ENCODE measurements at places on chromosomes 11 and 22.

- no peak for DNase-seq
Observed at GRCh38 chr22:47335958-47336357, 573.5 kb downstream of the TBC1D22A start.

DNA sequence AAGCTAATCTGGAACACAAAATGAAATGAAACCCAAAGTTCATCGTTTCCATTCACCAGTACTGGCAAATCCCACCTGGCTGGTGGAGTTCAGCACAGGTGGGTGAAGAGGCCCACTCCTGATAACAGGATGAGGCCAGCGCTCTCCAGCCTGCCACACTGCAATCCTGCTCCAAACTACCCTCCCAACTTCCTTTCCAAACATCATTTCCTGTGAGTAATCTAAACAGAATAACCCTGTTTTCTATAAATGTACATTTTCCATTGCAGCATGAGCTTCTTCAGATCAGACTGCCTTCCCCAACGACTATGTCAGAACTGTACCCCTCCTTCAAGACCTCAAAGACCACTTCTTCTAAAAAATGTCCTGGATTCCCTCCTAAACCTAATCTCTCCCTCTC lies 15.9 kb upstream of the NFRKB start:
- no peak for DNase-seq

GRCh38 chr22:22721681-22722354 lies 77.4 kb downstream of the GGTLC2 start:
- DNase-seq, result peak; percentile 80

GRCh38 chr11:67010296-67010905 lies 12.5 kb upstream of the SYT12 start:
- no peak for DNase-seq

GRCh38 chr22:39254789-39255298 lies 10.1 kb upstream of the PDGFB start:
- DNase-seq, result no peak

DNA sequence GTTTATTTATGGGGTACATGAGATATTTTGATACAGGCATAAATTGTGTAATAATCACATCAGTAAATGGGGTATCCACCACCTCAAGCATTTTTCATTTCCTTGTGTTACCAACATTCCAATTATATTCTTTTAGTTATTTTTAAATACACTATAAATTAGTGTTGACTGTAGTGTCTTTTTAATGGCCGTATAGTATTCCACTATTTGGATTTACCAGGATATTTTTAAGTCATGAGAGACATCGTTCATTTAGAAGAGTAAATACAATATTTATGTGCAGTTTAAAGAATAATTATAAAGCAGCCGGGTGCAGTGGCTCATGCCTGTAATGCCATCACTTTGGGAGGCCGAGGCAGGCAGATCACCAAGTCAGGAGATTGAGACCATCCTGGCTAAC lies 6.2 kb upstream of the SPI1 start:
- no peak for DNase-seq

DNA sequence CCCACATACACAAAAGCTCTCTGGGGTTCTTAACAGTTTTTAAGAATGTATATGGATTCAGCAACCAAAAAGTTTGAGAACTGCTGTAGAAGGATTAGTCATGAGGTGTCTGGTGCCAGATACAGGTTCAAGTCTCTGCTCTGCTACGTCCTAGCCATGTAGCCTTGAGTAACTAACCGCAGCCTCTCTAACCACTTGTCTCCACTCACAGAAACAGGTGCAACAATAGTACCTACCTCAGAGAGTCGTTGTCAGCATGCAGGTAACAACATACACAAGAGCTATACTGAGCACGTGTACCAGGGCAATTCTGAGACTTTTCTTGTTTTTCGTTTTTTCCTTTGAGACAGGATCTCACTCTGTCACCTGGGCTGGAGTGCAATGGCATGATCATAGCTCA lies 26.9 kb downstream of the CBX7 start:
- no peak for DNase-seq

DNA sequence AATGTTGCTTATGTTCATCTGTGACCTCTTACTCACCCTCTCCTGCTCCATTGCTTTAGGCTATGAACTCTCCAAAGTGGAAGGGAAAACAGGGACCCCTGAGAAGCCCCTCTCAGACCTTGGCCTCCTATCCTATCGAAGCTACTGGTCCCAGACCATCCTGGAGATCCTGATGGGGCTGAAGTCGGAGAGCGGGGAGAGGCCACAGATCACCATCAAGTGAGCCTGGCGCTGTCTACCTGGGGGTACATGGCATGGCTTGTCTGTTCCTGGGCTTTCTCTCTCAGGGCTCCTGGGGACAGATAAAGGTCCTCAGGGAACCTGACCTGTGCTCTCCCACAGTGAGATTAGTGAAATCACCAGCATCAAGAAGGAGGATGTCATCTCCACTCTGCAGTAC lies 2.1 kb downstream of the RNASEH2C start:
- DNase-seq, result no peak

GRCh38 chr11:15146271-15147003 lies 31.7 kb downstream of the INSC start:
- DNase-seq, result no peak

GRCh38 chr22:44026066-44026629 lies 2.0 kb downstream of the PARVB start:
- DNase-seq, result no peak

- peak; percentile 41 for DNase-seq
Observed at GRCh38 chr11:11798586-11799438, 43.0 kb upstream of the USP47 start.

GRCh38 chr11:126918556-126918955 lies 82.0 kb downstream of the KIRREL3 start:
- no peak for DNase-seq

DNA sequence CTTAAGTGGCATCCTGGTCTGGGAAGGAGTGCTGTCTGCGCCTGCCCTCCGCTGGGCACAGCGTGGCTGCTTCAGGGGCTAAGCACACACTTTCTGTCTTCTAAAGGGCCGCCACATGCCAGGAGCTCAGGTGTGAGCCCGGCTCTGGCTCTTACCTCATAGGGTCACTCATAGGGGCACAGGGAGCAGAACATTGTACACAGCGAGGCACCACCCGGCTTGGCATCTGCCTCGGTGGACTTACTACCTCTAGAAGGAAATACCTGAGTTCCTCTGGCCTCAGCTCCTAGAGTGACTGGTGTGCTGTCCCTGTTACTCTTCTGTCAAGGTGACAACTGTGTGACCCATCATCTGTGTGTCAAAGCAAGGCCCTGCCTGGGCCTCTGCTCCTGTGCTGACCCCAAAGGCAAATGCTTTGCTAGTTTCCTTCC lies 13.4 kb downstream of the NEAT1 start:
- no peak for DNase-seq

DNA sequence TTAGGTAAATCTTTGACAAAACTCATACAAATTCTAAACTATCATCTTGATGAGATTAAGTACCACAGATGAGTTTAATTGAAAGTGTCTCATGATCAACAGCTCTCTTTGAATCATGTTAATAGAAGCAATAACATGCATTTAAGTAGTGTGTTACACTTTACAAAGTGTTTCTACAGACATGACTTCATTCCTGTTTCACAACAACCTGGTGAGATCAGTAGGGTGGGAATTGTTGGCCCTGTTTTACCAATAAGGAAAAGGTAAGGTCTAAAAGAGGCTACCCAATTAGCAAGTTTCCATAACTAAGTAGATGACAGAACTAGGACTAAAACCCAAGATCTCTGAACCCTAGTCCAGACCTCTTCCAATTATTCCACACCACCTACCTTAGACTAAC lies 12.7 kb upstream of the PRSS23 start:
- no peak for DNase-seq

DNA sequence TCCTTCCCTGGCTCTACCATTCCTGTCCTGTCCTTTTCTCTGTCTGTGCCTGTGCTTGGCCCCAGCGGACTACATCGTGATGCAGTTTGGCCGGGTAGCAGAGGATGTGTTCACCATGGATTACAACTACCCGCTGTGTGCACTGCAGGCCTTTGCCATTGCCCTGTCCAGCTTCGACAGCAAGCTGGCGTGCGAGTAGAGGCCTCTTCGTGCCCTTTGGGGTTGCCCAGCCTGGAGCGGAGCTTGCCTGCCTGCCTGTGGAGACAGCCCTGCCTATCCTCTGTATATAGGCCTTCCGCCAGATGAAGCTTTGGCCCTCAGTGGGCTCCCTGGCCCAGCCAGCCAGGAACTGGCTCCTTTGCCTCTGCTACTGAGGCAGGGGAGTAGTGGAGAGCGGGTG lies 20.4 kb downstream of the TUB start:
- DNase-seq, result no peak

GRCh38 chr11:123439616-123440015 lies 9.5 kb downstream of the GRAMD1B start:
- DNase-seq, result no peak

- DNase-seq, result no peak
Observed at GRCh38 chr11:131056036-131056435, 139.8 kb upstream of the SNX19 start.

DNA sequence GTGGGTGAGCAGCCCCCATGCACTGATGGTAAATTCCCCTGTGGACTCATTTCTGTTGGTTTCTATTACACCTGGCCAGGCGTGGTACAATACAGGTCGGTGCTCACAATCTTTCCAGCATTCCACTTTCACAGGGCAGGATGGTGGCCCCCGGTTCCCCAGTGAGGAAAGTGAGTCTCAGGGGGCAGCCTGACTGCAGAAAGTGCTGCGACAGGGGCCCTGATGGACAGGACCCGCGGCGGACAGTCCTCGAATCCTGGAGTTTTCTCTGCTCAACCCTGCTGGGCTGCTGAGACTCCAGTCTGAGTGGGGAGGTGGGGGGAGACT lies 3.1 kb upstream of the PGGHG start:
- DNase-seq, result no peak

- DNase-seq, result no peak
Observed at GRCh38 chr11:26715133-26715532, 6.7 kb downstream of the SLC5A12 start.

DNA sequence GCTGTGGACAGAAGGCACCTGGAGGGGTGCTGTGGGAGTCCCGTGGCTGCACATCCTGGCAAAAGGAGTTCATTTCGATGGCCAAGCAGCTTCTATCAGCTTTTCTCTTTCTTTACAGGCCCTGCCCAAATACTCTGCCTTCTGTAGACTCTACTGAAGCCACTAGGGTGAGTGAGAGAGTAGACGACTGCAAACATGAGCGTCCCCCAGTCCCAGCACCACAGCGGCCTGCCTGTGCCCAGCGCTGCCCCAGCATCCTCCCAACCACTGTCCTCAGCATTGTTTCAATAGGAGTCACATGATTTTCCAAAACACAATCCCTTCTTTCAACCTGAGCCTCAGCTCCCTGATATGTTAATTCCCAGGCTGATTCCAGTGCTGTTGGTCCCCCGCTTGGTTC lies 110.0 kb downstream of the KIRREL3 start:
- no peak for DNase-seq
